ENCODE measurements at places on chromosomes 5 and 9.

DNA sequence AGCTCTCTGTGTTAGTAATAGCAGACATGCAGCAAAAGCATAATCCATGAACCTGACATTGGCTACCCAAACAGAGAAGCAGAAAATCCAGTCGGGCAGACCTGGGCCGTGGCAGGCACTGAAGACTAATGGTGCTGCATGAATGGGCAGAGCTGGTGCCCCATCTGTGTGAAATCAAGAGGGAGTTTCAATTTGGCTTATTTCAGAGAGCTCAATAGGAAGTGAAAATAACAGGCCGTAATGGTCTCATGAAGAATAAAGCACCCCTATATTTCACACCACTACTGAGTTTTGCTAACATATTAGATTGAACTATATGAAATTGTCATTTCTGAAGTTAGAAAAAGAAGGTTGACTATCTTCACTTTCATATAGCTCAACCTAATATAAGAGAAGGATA lies 149.7 kb downstream of the ENC1 start:
- H3K27me3 ChIP-seq, result peaks cover 5% of the 10 kb centered on the region
- no peaks in the 10 kb centered on the region for H3K4me1 ChIP-seq
- DNase-seq, result no peak
- H3K36me3 ChIP-seq, result no peaks in the 10 kb centered on the region

DNA sequence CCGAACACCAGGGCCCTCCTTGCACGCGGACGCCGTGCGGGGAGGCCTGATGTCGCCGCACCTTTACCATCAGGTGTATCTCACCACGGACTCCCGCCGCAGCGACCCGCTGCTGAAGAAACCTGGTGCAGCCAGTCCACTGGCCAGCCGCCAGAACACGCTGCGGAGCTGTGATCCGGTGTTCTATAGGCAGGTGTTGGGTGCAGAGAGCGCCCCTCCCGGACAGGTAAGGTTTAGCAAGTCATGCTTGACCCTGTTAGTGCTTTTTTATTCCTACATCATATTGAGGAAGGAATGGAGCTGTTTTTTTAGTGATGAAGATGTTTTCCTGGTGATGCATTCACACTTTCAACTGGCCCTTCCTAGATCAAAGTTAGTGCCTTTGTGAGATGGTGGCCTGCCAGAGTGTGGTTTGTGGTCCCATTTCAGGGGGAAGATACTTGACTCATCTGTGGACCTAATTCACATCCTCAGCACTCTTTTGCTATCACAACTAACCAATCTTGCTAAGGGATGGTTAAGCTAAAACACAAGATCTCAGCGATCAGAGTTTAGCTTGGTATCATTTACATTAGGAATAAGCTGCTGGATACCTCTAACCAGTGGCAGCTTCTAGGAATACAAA lies 2.7 kb downstream of the PCDHGC3 start:
- H3K4me1 ChIP-seq, result peaks cover 20% of the 10 kb centered on the region
- peaks cover 66% of the 10 kb centered on the region for H3K27me3 ChIP-seq
- no peak overlapping the region for H3K4me3 ChIP-seq
- DNase-seq, result no peak
- no peak overlapping the region for H3K27ac ChIP-seq
- no peaks in the 10 kb centered on the region for H3K36me3 ChIP-seq

DNA sequence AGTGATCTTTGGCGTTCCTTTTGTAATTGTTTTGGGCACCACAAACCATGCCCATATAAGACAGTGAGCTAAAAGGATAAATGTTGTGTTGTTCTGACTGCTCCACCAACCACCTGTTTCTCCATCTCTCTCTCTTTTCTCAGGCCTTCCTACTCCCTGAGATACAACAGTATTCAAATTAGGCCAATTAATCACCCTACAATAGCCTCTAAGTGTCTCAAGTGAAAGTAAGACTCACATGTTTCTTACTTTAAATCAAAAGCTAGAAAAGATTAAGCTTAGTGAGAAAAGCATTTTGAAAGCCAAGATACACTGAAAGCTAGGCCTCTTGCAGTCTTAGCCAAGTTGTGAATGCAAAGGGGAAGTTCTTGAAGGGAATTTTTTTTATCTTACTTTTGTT lies 268.8 kb upstream of the NREP start:
- H3K4me3 ChIP-seq, result no peak overlapping the region
- peaks cover 5% of the 10 kb centered on the region for H3K27me3 ChIP-seq
- no peak for DNase-seq
- no peaks in the 10 kb centered on the region for H3K36me3 ChIP-seq
- H3K27ac ChIP-seq, result no peak overlapping the region

DNA sequence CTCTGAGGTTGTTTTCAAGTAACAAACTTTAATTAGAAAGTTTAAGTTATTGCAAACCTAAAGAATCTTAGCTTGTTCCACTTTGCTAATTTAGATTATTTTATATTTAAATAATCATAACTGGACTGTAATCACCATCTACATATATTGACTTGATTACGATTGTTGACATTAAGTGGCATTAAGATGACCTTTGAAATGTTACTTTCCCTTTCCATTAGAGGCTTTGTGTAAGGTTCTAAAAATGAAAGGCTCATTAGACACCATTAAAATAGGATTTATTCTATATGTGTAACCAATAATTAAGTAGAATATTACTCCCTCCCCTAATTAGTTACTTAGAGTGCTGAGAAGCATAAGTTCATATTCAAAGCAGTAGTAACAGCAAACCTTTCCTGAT lies 358.1 kb downstream of the GLIS3 start:
- DNase-seq, result no peak
- H3K27me3 ChIP-seq, result peaks cover 2% of the 10 kb centered on the region
- no peak overlapping the region for H3K27ac ChIP-seq

DNA sequence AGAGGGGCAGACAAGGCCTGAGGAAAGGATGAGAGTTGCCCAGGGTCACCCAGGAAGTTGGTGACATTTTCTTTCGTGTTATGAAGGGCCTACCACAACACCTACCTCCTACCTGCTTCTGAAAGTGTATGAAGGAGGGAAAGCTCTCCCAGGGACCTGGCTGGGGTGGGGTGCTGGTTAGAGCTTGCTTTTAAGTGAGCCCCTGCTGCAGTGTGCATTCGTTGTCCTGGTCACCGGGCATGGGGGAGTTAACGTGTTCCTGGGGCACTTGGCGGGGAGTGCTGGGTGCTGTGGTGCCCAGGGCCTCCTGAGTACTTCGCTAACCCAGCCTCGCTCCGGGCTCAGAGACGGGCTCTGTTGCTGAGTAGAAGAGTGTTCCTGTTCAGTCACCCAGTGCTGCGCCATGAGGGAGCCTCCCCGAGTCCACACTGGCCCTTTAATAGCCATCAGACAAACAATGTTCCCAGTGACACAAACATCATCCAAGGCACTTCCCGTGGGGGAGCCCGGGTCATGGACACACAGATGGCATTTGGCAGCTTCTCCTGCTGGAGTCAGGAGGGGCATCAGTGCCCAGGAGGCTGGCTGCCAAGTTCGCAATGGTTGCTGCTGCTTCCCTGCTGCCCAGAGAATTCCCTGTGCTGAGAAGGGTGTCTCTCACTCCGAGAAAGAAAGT lies 85.7 kb downstream of the AMBP start:
- H3K27me3 ChIP-seq, result no peaks in the 10 kb centered on the region
- no peaks in the 10 kb centered on the region for H3K36me3 ChIP-seq
- no peak overlapping the region for H3K27ac ChIP-seq
- H3K4me1 ChIP-seq, result peaks cover 3% of the 10 kb centered on the region

DNA sequence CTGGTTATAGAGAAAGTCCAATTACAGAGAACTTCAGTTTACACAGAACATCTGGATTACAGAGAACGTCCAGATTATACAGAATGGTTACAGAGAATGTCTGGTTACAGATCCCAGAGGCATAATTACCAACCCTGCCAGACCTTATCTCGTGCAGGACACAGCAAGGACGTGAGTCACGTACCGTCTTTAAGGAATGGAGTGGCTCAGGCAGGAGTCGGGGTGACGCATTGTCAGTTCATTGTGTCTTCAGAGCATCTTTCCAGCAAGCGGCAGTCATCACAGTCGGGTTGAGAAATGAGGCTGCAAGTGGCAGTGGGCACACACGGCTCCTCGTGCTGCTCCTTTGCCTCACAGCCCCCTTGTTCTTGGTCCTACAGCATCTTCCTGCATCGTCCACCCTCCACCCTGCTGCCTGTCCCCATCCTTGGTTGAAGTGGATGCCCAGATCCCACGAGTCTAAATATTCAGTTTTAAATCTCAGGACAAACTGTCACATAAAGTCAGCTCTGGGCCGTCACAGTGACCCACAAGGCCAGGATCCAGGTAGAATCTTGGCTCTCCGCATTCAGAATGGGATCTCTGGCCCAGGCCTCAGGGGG lies 30.0 kb upstream of the SLC6A19 start:
- no peak overlapping the region for H3K4me3 ChIP-seq
- H3K27ac ChIP-seq, result no peak overlapping the region
- peaks cover 6% of the 10 kb centered on the region for H3K4me1 ChIP-seq
- H3K27me3 ChIP-seq, result peaks cover 6% of the 10 kb centered on the region

- DNase-seq, result no peak
- no peaks in the 10 kb centered on the region for H3K27me3 ChIP-seq
- H3K36me3 ChIP-seq, result peaks cover 3% of the 10 kb centered on the region
- no peaks in the 10 kb centered on the region for H3K4me1 ChIP-seq
- no peak overlapping the region for H3K4me3 ChIP-seq
These were observed 118.7 kb upstream of the FOXD4L5 start for GRCh38 chr9:65403721-65404120.

DNA sequence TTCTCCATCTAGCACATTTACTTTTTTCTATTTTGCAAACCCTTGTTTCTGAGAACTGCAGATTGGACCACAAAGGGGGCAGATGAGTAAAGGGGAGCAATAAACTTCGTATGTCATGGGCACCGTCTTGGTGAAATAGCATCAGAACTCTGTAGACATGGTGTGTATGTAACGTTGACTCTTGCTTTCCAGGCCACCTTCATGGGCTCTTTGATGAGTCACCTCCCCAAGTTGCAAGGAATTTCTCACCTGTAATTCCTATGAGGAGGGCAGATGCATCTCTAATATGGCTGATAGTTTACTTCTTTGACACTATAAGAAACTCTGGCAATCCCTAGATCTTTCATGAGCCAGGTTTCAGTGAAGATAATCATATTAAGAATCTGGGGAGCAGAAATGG lies 163.4 kb upstream of the PLPPR1 start:
- no peak overlapping the region for H3K4me3 ChIP-seq
- no peak for DNase-seq
- H3K27me3 ChIP-seq, result peaks cover 3% of the 10 kb centered on the region
- no peak overlapping the region for H3K27ac ChIP-seq
- H3K4me1 ChIP-seq, result no peaks in the 10 kb centered on the region

GRCh38 chr9:94250456-94250855 lies 8.6 kb upstream of the ZNF169 start:
- peaks cover 12% of the 10 kb centered on the region for H3K4me1 ChIP-seq
- no peaks in the 10 kb centered on the region for H3K36me3 ChIP-seq
- H3K27ac ChIP-seq, result no peak overlapping the region
- DNase-seq, result peak; percentile 45

GRCh38 chr5:22844155-22844554 lies 9.0 kb downstream of the CDH12 start:
- H3K4me3 ChIP-seq, result no peak overlapping the region
- H3K27ac ChIP-seq, result no peak overlapping the region
- H3K36me3 ChIP-seq, result no peaks in the 10 kb centered on the region

DNA sequence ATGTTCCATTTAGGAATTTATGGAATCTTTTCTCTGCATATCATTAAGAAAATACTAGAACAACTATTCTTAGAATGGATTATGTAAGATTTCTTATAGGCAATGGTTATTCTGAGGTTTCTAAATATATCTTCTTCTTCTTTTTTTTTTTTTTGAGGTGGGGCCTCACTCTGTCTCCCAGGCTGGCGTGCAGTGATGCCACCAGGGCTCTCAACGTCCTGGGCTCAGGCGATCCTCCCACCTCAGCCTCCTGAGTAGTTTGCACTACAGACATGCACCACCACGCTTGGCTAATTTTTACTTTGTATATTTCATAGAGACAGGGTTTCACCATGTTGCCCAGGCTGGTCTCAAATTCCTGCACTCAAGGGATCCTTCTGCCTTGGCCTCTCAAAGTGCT lies 137.2 kb downstream of the SREK1 start:
- no peak overlapping the region for H3K27ac ChIP-seq
- no peaks in the 10 kb centered on the region for H3K4me1 ChIP-seq
- no peak overlapping the region for H3K4me3 ChIP-seq
- no peaks in the 10 kb centered on the region for H3K36me3 ChIP-seq

DNA sequence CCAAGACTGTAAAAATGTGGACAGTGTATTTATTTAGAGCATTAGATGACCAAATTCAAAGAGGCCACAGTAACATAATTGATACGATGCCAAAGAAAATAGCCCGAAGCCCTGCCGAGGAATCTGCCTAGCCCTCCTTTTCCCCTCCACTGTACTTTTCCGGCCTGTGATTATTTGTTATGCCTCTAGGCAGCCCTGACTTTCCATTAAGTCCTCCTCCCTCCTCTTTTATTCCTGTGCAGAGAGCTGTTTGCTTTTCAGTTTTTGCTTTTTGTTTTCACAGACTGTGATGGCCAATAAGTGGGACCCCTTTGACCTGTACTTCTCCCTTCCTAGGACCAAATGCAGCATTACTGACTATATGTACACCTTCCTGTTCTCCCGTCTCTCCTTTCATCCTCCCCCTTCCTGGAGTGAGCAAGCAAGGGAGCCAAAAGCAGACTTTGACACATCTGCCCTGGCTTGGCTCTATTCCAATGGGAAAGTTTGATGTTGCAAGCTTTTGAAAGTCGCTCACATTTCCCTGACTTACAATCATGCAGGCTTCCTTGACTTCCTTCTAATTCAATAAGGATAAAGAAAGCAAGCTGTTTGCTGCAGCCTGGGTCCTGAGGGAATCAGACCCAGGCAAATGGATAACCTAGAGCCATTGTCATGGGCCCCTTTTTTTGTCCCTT lies 76.1 kb downstream of the NREP start:
- H3K4me3 ChIP-seq, result no peak overlapping the region
- H3K36me3 ChIP-seq, result no peaks in the 10 kb centered on the region
- no peak for DNase-seq
- H3K4me1 ChIP-seq, result no peaks in the 10 kb centered on the region
- no peak overlapping the region for H3K27ac ChIP-seq

GRCh38 chr5:138760448-138761110 lies 7.4 kb downstream of the CTNNA1 start:
- no peak overlapping the region for H3K4me3 ChIP-seq
- DNase-seq, result no peak
- peaks cover 39% of the 10 kb centered on the region for H3K27me3 ChIP-seq

DNA sequence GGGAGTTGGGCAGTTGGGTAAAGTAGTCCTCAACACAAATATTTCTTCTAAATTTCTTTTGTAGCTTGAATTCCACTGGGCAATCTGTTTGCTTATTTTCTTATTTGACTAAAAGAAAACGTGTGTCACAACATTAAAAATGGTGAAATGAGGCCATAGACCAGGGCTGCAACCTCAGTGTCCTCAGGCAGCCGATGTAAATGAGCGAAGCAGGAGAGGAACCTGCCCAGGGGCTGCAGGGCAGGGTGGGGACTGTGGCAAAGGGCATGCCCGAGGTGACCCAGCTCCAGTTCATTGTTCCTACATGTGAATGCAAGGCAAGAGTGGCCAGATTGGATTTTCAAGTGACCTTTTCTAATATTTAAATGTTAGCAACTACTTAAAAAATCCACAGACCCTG lies 74.7 kb downstream of the TENT4A start:
- H3K36me3 ChIP-seq, result no peaks in the 10 kb centered on the region
- H3K4me1 ChIP-seq, result peaks cover under 1% of the 10 kb centered on the region
- no peak for DNase-seq
- no peak overlapping the region for H3K4me3 ChIP-seq

- H3K27me3 ChIP-seq, result peaks cover 11% of the 10 kb centered on the region
- no peak for DNase-seq
- H3K27ac ChIP-seq, result no peak overlapping the region
- no peaks in the 10 kb centered on the region for H3K36me3 ChIP-seq
- no peak overlapping the region for H3K4me3 ChIP-seq
These were observed 19.1 kb upstream of the KIF12 start for GRCh38 chr9:114117996-114118830.

- no peak overlapping the region for H3K4me3 ChIP-seq
- no peak for DNase-seq
- no peaks in the 10 kb centered on the region for H3K36me3 ChIP-seq
- no peak overlapping the region for H3K27ac ChIP-seq
- no peaks in the 10 kb centered on the region for H3K27me3 ChIP-seq
- no peaks in the 10 kb centered on the region for H3K4me1 ChIP-seq
These were observed 204.3 kb downstream of the ERCC6L2 start for GRCh38 chr9:96079779-96080178.

Measured in activated naive CD4-positive, alpha-beta T cell treated with anti-CD3 and anti-CD28 coated beads for 36 hours (primary cell).